ENCODE measurements at places on chromosomes 1 and 21.

GRCh38 chr1:81310250-81310649, 490.5 kb upstream of the ADGRL2 start:
- no peak for DNase-seq

DNA sequence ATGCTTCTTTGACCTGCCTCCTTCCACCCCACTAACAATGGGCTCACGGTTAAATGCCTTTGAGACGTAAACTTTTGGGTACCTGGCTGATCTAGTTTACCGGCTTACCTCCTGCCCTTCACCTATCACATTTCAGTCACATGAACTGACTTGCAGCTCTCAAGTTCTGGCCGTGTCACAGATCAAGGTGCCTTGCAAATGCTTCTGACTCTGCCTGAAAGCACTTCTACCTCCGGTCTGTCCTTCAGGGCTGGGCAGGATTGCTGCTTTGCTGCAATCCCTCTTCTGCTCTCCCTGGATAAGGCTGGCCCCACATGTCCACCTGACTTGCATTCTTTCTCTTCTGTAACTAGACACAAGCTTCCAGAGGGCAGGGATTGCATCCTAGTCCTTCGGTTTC, 69.0 kb downstream of the GRIK1 start:
- no peak for DNase-seq

- no peak for DNase-seq
These were observed 3.3 kb downstream of the AMPD2 start for GRCh38 chr1:109622895-109623294.

DNA sequence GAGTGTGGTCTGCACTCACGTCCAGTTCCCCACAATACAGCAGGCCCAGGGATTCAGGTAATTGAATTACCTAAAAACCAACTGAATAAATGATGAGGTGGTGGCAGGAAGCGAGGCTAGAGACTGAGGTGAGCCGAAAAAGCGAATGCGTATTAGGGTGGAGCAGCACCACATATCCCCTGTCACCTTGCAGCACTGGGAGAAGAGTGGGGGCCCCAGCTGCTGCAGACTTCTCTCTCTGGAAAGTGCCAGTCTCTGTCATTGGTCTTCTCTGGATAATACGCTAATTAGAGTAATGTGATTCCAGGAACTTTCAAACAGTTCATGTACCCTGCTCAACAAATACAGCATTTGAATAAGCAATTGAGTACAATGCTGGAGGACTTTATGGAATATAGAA, 199.0 kb downstream of the RPS6KC1 start:
- DNase-seq: no peak

GRCh38 chr1:34740161-34740868, 14.5 kb upstream of the GJB5 start:
- no peak for DNase-seq

DNA sequence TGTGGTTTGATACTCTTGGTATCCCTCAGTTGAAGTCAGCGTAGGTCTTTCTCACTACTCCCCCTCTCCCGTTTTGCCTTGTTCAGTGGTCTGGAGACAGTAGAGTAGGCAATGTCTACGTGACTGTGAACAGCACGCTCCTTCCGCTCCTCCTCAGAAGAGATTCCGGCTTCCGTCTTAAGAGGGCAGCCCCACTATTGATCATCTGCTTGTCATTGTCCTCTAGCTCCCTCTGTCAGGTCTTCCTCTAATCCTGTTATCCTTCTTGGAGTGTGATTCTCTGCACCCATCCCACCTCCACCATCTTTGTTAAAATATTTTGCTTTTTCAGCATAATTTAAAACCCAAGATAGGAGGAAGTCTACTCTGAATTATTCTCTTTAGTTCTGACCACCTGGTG, 129.9 kb upstream of the KCNK2 start:
- DNase-seq: no peak

- DNase-seq: no peak
These were observed 79.4 kb downstream of the GON4L start for GRCh38 chr1:155777582-155777981.

- no peak for DNase-seq
These were observed 318.1 kb downstream of the USP25 start for GRCh38 chr21:16047904-16048303.

DNA sequence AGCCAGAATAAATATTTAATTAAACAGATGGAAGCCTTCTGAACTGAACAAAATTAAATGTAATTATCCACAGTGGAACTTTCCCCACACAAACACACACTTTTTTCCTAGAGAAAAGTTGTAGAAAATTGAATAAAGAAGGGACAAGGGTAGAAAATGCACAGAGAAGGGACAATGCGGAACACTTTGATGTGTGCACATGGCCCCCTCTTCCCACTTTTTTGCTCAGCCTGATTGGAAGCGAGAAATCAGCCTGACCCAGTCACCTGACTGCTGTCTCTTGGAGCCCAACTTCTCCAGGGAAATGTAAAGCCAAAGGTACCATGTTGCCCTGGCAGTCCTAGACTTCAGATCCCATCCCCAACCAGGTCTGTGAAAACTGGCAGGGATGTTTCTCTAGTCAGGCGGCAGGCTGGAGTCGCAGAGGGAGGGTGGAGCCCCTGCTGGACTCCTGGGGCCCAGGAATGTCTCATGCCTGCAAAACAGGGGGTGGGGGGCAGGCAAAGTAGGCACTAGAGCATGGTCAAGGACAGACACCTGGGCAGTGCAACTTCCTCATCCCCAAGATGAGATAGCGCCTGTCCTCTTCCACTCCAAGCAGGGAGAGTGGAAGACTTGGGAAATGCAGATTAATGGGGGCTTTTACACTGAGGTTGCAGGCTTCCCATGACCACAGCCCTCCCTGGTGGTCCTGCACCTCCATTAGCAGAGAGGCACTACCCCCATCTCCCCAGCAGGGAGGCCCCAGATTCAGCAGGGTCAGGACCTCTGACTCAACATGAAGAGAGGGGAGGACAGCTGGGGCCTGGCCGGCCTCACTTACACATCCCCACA, 2.8 kb downstream of the CERS2 start:
- DNase-seq: peak; percentile 11

GRCh38 chr1:46315669-46316403, 12.3 kb downstream of the UQCRH start:
- DNase-seq: no peak

DNA sequence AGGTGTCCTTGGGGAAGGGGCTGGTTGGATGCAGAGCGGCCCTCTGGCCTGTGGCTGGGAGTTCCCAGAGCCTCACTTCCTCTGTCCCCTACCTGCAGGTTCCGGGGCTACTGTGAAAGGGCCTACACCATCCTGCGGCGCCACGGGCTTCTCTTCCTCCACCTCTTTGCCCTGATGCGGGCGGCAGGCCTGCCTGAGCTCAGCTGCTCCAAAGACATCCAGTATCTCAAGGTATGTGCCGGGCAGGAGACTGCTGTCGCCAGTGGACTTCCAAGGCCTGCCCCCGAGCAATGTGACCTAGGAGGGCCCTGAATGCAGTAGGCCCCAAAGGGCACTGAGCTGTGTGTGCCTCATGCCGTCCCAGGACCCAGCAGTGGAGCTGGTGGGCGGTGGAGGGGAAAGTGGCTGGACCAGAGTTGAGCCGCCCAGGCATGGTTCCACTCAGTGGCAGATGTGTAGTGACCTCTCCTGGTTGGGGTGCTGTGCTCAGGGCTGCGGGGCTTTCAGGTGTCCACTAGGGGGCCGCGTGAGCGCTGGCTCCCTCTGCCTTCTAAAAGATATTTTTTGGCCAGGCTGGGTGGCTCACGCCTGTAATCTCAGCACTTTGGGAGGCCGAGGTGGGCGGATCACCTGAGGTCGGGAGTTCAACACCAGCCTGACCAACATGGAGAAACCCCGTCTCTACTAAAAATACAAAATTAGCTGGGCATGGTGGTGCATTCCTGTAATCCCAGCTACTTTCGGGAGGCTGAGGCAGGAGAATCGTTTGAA, 73.4 kb downstream of the PIK3CD start:
- no peak for DNase-seq

DNA sequence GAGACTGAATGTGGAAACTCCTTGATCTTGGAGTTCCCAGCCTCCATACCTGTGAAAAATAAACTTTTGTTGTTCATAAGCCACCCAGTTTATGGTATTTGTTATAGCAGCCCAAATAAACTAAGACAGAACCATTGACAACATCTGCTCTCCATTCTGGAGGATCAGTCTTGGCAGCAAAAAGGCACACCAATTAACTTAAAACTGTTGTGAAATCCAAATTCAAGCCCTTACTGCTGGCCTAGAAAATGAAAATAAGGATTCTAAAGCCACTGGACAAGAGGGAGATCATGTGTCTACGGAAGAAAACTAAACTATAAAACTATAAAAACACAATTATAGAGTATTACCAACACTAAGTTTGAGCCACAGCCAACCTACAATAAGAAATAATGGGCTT, 172.1 kb upstream of the RNPC3 start:
- no peak for DNase-seq

GRCh38 chr1:15347182-15347581, 62.5 kb upstream of the EFHD2 start:
- no peak for DNase-seq

DNA sequence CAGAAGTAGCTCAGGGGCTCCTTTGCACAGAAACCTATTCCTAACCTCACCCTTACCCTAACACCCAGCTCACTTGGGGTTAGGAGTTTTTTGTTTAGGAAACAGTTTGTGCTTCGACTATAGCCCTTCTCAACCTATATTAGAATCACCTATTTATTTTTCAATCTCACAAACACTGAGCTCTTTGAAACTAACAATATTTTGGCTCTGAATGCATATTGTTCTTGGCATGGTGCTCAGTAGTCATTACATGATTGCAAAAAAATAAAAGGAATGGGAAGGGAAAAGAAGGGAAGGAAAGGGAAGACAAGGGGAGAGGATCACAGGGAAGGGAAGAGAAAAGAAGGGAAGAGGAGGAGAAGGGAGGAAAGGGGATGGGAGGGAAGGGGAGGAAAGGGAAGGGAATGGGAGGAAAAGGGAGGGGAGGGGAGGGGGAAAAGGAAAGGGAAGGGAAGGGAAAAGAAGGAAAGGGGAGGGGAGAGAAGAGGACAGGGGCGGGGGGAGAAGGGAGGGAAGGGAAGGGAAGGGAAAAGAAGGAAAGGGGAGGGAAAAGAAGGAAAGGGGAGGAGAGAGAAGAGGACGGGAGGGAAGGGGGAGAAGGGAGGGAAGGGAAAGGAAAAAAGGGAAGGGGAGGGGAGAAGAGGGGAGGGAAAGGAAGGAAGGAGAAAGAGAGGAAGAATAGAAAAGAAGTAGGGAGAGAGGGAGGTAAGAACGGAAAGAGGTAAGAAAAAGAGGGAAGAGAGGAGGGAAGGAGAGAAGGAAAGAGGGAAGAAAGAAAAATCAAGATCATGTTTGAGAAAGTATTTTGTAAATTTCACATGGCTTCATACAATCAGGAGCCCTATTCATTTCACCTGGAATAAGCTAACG, 484.1 kb upstream of the NFIA start:
- no peak for DNase-seq

GRCh38 chr1:73463873-73464272, 734.1 kb downstream of the LRRIQ3 start:
- DNase-seq: no peak

GRCh38 chr1:147794570-147794969, 34.2 kb upstream of the GJA5 start:
- no peak for DNase-seq

DNA sequence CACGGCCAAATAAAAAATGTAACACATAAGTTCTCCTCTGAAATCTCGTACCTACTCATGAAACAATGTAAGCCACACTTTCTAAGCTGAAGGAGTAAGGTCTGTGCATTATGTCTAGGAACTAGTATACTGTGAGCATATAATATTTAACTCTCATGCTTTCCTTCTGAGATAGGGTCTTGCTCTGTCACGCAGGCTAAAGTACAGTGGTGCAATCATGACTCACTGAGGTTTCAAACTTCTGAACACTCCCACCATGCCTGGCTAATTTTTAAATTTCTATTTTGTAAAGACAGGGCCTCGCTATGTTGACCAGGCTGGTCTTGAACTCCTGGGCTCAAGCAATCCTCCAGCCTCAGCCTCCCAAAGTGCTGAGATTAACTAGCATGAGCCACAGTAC, 71.3 kb downstream of the AHCTF1 start:
- DNase-seq: no peak

DNA sequence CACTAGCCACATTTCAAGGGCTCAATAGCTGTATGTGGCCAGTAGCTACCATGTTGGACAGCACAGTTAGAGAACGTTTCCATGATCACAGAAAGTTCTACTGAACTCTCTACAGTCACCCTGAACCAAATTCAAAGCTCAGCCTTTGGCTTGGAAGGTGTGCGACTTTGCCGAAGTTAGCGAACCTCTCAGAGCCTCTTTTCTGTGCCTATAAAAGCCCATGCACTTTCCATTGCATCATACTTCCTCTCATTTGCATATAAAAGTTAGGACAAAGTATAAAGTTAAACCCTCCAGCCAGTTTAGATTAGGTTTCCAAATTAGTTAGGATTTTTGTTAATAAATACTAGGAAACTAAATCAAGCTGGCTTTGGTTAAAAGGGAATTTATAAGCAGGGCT, 4.7 kb upstream of the SLC1A7 start:
- DNase-seq: no peak

DNA sequence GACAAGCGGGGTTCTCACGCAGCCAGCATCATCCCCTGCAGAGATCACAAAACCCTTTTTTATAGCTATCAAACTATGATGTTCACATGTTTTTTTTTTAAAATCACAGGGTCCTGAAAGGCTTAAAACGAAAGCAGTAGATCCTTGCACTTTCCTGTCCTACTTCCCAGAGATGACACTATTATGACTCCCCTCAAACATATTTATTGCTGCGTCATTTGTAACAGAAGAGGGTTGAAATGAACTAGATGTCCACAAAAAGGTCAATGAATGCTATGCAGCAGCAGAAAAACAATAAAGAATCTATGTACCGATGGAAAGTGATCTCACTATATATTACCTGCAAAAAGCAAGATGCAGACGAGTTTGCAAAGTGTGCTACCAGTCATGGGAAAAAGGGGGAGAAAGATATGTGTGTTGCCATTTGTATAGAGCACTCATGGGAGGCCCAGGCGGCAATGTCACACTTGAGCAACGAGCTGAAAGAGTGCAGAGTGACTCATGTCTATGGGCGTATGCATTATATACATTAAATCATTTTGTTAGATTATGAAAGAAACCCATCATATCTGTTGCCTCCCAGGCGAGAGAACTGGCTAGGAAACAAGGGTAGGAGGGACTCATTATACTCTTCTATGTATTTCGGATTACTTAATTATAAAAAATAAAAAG, 68.9 kb upstream of the PARP1 start:
- DNase-seq: no peak
